Panc1 (cell line): ENCODE measurements at places on chromosomes 7 and 10.

GRCh38 chr10:119343011-119343601 is 135.7 kb downstream of the GRK5 start:
- no peak for DNase-seq

DNA sequence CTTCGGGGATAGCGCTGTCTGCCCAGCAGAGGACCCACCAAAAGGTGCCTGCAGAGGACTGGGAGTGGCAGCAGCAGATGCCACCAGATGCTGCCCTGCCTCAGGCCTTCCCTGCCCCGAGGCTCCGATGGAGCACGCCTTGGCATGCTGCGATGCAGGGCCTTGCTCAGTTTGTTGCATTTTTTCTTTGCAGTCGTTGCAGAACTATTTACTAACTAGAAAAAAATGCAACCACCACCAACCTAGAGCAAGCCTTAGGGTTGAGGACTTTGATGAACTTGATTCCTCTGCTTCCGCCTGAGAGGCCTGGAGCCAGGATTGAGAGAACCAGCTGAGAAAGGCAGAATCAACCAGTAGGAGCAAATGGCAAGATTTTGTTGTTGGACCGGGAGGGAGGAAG is 585.6 kb upstream of the MKI67 start:
- DNase-seq = no peak

DNA sequence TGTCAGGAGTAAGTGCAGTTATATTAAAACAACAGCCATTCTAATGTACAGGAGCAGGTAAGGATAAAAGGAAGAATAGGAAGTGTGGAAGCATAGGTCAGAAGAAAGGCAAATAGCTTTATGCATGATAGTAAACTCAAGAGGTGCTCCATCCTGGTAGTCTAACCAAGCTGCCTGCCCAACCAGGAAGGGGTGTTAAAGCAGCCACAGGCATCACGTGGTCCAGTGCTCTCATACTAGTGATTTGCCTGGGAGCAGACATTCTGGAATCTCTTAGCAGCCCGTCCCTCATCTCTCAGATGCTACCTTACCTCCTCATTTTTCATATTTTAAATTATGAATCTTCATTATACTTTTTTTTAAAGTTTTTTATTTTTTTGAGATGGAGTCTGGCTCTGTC is 18.5 kb downstream of the ABRAXAS2 start:
- DNase-seq = no peak

DNA sequence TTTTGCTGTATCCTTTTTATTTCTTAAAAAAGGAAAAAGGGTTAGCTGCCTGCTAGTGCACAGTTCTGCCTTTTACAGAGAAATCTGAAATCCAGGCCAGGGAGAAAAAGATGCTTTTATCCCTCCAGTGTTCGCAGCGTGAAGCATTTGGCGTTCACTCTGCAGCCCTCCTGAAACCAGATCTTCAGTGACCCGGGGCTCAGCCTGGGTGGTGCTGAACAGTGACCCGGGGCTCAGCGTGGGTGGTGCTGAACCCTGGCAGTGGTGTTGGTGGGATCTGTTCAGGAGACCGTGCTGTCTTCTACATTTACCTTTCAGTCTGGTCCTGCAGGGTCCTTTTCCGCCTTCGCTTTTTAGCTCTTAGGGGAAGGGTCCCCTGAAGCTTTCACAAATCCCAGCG is 164.7 kb upstream of the KLF6 start:
- DNase-seq = no peak

DNA sequence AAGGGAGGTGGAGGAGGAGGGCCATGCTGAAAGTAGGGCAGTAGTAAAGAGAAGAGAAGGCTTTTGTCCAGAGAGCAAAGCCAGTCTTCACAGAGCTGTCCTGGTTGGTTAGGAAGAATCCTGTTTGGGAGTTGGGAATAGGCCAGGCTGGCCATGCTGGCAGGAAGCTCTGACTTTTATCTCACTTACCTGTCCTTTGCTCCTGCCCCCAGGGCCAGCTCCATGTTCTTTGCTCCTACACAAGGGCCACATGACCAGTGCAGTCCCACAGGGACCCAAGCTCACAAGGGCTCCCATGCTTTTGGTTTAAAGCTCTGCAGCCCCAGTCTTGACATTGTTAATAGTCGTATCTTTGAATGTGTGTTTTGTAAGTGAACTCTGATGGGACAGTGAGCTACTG is 161.6 kb upstream of the KMT2E start:
- no peak for DNase-seq

GRCh38 chr7:151107882-151108281 is 21.6 kb downstream of the AGAP3 start:
- DNase-seq = no peak

DNA sequence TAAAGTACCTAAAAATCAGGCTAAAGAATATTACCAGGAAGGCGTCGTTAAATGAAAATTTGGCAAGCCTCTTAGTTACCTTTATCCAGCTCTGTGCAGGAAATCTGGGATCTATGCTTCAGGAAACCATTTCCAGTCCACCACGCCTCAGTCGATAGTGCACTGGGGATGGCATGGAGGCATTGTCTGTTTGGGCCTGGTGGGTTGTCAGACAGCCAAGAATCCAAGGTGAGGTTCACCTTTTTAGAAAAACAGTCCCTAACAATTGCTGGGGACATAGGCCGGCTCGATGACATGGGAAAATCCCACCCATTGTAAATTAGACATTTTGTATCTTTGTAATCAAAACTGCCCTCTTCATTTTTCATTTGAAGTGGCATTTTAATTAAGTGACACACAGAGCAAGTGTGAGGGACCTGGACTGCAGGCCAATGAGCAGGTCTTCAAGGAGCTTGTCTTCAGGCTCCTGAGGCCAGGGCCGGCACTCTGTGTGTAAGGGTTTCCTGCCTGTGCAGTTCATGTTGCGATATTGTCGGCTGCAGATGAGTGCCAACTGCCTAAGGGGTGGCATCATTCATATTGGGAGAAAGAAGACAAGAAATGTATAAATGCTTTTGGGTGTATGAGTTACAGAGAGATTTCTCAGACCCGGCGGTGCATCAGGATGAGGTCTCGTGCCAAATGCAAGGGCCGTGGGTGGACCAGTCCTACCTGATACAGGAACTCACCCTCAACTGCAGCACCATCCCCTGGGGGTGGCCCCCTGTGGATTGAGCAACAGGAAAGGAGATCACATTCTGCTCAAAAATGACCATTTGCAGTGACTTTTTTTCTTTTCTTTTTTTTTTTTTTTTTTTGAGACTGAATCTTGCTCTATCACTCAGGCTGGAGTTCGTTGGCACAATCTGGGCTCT is 80.8 kb downstream of the PTPRE start:
- no peak for DNase-seq

- no peak for DNase-seq
Measured at GRCh38 chr7:104946338-104946737, 67.7 kb upstream of the KMT2E start.

DNA sequence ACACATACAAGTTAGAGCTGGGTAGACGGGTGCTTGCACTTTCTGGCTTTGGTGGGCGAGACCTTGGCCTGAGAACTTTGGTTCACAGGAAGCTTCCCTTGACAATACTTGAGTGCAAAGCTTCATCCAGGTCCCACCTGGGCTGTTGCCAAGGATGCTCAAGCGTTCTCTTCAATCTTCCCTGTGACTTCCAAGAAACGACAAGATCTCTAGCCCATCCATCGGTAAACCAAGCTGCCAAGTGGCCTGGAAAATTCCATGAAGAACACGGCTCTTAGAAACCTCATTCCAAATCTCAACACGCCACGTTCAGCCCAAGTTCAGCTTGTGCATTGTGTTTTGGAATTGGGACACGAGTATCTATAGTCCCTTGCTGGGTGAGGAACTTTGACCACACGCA is 84.7 kb downstream of the CHST15 start:
- DNase-seq = no peak

- no peak for DNase-seq
Measured at GRCh38 chr10:35881320-35881719, 239.2 kb upstream of the FZD8 start.

GRCh38 chr10:79505829-79506228 is 6.5 kb upstream of the EIF5AL1 start:
- no peak for DNase-seq

- DNase-seq = no peak
Measured at GRCh38 chr10:29736366-29737073, 101.7 kb upstream of the SVIL start.

GRCh38 chr7:110842796-110843195 is 248.1 kb upstream of the LRRN3 start:
- no peak for DNase-seq

GRCh38 chr10:86661161-86662025 is 6.9 kb upstream of the LDB3 start:
- DNase-seq = no peak

DNA sequence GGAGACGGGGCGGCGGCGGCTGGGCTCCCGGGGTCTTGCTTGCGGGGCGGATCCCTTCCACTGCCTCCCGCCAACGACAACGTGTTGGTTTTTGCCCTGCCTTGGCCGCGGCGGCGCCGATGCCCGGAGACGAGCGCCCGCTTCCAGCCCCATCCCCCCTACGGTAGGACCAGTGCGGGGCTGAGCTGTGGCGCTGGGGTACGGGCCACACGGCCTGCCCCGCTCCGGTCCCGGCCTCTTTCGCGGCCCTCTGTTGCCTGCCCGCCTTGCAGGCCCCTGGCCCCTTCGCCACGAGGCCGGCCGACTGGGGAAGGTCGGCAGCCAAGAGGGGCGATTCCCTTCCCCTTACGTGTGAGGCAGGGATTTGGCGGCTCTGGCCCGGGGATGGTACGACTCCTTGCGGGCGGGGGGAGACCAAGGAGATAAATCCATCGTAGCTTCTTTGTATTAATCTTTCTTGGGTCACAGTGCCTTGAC is 488 bp downstream of the EIF4H start:
- no peak for DNase-seq

- DNase-seq = no peak
Measured at GRCh38 chr10:89120931-89121763, 86.0 kb downstream of the CH25H start.

- no peak for DNase-seq
Measured at GRCh38 chr7:135716677-135717238, 11.2 kb downstream of the SLC13A4 start.

- no peak for DNase-seq
Measured at GRCh38 chr7:100827330-100828226, at the start of gene EPHB4. Gene EPHB4, minus strand, starts transcription at chr7:100827523. Its CDS starts 493 bp downstream, at chr7:100827030.

DNA sequence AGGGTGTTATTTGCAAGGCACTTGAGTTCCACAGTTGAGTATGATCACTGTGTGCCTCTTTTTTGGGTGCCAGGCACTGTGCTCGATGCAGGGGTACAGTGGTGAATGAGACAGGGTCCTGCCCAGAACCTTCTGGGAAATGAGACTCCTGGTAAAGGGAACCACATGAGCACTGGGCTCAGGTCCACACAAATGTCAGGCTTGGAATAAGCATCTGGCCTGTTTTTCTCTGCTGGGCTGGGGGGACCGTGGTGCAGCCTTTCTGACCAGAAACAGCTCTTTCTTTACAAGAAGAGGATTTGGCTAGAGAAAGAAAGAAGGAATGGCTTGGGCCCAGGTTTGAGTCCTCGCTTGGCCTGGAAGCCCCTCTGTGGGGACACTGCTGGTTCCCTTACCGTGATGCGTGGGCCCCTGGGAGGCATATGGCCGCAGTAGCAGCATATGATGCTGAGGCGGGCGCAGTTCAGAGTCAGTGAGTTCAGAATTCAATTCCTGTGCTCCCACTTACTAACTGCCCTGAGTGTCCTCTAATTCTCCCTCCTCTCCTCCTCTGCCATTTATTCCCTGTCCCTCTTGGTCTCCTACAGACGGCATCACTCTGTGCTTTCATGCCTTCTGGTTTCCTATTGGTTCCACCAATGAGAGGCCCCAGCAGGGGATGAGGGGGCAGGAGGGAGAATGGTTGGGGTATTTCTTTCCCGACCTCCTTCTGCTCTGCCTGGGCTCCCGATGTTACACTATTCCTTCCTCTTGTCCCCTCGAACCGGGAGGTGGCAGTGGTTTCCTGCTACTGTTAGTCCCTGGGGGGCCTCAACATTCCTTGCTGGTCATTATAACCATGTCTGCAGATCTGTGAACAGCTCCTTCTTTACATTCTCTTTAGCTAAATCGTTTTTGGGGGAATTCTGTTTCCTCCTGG is 9.6 kb upstream of the KCP start:
- DNase-seq = no peak

GRCh38 chr7:134750083-134751062 is 29.1 kb upstream of the CALD1 start:
- peak; percentile 57 for DNase-seq

DNA sequence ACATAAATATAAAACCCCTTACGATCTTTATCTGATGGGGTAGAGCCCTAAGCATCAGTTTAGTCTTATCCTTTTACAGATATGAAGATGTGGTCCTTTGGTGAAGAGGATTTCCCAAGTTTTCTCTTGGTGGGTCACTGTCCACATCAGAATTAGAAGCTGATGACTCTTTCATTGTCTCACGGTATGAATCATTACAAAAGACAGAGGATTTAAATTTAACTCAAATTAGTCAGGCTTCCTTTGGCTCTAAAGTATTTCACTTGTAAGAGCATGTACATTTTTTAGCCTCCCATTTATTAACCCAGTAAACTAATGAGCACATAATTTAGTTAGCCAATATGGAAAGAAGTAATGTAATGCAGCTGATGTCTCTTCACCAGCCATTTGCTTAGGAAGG is 49.9 kb upstream of the TMEM26 start:
- no peak for DNase-seq

GRCh38 chr10:75269605-75270004 is 33.8 kb upstream of the COMTD1 start:
- no peak for DNase-seq

GRCh38 chr10:7794251-7795026 is 6.5 kb downstream of the ATP5F1C start:
- no peak for DNase-seq

DNA sequence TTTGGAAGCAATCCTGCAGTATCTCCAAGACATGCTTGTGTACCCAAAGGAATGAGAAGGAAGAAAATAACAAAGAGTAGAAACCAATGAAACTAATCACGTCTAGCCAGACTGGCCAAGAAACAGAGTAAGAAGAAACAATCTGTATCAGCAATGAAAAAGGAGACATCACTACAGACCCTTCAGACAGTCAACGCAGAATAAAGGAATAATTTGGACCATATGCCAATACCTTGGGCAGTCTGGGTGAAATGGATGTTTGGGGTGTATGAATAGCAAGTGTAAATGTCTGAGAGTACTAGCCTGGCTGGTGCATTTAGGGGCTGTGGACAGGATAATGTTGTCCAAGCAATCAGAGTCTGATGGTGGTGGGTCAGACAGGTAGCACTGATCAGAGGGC is 61.1 kb downstream of the SLC29A4 start:
- DNase-seq = no peak

- DNase-seq = no peak
Measured at GRCh38 chr7:137931823-137932222, 70.1 kb downstream of the CREB3L2 start.
